ENCODE measurements at places on chromosomes 16 and 17.

DNA sequence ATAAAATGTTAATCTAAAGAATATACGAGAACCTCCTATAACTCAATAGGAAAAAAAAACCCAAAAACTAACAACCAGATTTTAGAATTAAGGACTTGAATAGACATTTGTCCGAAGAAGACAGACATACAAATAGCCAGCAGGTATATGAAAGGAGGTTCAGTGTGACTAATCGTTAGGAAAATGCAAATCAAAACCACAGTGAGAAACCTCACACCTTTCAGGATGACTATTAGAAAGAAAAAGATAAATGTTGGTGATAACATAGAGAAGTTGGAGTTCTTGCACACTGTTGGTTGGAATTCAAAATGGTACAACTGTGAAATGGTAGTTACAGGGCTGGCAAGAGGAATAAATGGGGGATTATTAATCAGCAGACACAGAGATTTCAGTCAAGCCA lies 339.0 kb downstream of the TMEM114 start:
- DNase-seq = no peak

DNA sequence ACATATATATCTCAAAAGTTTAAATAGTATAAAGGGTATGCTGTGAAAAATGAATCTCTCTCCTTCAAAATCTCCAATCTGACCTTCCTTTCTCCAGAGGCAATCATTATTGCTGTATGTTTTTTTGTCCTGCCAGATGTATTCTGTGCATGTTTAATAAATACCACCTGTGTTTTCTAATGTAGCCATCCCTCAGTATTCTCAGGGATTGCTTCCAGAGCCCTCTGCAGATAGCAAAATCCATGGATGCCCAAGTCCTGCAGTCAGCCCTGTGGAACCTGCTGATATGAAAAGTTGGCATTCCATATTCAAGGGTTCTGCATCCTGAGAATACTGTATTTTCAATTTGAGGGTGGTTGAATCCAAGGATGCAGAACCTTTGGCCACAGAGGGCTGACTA lies 42.9 kb downstream of the BPTF start:
- no peak for DNase-seq

GRCh38 chr16:11042191-11042590 lies 97.8 kb downstream of the CLEC16A start:
- DNase-seq = no peak

DNA sequence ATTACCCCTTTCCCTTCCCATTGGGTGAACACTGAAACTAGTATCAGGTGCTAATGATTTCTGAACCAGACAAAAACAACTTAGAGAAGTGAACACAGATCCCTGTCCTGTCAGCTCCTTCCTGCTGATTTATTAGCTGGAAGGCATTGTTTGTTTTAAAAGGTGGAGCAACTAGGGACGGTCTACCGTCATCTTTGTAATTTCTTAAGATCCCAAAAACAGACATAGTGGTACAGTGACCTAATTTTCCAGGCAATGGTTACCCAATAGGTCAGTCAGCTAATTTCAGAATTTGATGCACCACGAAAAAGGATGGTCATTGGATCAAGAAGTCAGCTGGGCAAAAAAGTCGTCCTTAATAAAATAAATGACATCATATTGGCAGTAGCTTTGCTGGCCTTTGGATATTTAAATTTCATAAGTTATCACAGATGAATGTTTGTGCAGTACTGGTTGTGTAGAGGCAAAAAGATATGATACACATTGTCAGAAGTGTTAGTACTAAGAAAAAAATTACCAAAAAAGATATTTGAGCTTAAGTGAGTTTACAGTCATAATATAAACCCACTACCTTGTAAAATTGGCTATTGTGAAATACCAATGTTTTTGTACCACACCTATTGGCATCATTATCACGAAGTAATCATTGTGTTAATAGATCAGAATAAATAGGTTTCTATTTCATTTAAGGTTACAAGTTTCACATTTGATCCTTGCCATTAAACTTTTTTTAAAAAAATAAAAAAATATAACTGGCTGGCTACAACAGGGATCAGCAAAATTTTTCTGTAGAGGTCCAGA lies 27.2 kb upstream of the KCNJ16 start:
- no peak for DNase-seq

DNA sequence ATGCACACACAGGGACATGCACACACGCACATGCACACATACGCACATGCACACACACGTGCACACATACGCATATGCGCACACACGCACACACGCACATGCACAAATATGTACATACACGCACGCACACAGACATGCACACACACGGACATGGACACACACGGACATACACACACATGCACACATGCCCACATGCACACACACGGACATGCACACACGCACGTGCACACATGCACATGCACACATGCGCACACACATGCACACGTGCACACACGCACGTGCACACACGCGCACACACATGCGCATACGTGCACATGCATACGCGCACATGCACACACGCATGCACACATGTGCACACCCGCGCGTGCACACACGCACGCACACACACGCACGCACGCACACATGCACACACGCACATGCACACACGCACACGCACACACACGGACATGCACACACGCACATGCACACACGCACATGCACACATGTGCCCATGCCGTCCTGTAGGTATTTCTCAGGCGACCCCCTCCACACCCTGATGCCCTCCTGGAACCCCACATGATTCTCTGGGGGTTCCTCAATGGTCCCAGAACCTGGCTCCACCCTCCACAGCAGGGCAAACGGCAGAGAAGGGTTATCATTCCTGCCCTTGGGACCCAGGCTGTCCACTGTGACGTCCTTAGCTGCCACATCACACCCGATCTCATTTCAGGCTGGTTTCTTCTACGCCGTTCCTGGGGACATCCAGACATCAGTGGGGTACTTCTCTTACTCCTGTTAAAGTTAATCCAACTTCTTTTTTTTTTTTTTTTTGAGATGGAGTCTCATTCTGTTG lies 9.6 kb upstream of the RBFOX3 start:
- DNase-seq = no peak

GRCh38 chr16:58730724-58731370 lies 3.3 kb downstream of the GOT2 start:
- no peak for DNase-seq

DNA sequence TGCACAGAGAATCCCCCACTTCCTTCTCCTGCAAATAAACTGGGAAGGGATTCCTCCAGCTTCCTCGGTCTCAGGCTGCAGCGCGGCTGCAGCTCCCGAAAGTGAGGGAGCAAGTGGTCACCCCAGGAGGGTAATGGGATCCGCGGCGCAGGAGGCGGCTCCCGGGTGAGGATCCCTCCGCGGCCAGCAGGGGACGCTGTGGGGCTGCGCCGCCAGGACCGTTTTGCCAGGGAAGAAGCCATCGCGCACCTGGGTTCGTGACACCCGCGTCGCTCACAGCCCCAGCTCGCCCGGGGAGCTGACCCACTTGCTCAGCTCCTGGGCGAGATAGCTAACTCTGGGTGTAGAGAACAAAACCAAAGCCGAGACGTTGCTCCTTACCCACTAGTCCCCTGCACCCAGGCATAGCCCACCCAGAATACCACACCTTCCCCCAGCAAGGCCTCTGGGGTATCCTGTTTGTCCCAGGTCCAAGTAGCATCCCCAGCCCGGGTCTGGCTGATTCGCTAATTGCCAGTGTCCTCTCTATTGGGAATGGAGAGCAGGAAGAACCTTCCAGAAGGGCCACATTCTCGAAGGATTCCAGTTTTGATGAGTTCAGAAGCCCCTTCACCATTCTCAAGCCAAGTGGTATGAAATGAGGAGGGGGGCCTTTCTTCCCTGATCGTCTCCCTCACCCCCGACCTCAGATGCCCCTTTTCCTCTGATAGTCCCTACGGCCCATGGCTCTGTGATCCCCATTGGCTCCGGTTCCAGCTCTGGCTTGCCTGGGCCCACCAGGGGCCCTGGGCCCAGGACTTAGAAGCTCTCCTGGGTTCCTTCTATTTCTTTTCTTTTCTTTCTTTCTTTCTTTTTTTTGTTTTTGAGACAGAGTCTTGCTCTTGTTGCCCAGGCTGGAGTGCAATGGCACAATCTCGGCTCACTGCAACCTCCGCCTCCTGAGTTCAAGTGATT lies 14.1 kb downstream of the CYGB start:
- DNase-seq = no peak

- no peak for DNase-seq
Measured at GRCh38 chr17:61617330-61617729, 26.3 kb upstream of the NACA2 start.

DNA sequence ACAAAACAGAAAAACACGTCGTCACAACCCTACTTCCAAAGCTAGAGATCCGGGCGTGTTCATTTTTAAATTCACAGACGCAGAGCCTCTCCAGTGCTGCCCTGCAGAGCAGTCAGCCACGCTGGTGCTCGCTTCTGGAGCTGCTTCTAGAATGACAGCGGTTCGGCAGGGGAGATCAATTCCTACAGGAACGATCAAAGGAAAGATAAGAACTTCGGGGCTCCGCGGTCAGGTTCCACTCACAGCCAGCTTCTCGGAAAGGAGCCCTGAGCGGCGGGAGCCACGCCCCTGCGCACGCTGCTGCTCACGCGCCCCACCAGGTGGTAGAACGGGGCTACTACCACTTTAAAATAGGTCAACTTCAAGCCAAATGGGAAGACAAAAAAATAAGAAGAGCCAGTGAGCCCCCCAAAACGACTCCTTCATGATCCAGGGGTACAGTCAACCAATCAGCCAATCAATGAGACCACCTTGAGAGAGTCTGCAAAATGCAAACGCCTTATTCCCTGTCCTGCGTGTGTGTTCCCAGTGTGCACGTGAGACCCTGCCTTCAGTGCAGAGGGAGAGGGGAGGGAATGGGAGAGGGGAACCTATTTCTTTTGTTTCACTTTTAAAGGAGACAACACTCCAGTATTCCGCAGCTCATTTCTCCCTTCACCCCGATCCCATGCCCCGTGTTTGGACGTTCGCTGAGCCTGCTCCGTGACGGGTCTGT lies 209.7 kb downstream of the RBFOX3 start:
- DNase-seq = no peak

GRCh38 chr17:56688151-56688550 lies 94.7 kb downstream of the NOG start:
- DNase-seq = no peak

GRCh38 chr17:9240659-9241370 lies 219.5 kb downstream of the NTN1 start:
- no peak for DNase-seq

DNA sequence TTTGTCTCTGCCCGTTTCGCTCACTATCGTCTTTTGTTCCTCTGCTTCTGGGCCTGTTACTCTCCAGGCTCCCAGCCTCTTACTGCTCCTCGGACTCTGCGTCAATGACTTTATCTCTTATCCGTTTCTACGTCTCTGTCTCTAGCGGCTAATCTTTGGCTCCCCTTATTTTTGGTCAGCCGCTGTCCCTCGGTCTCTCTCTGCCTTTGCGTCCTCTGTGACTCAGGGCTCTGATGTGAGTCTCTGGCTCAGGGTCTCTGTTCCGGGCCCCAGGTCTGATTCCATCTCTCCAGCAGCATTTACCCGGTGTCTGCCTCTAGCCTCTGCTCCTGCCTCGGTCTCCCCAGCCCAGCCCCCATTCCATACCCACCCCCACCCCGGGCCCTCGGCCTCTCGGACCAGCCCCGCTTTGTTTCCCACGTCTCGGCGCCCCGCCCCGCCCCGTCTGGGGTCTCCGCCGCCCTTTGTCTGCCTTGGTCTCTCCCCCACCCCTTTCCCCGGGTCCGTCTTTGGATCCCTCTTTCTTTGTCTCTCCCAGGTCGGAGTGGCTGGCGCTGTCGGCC lies 547 bp upstream of the ZNF48 start:
- no peak for DNase-seq

GRCh38 chr16:73527187-73527586 lies 479.3 kb upstream of the ZFHX3 start:
- DNase-seq = no peak

- DNase-seq = no peak
Measured at GRCh38 chr16:8956265-8957062, 7.2 kb downstream of the USP7 start.

DNA sequence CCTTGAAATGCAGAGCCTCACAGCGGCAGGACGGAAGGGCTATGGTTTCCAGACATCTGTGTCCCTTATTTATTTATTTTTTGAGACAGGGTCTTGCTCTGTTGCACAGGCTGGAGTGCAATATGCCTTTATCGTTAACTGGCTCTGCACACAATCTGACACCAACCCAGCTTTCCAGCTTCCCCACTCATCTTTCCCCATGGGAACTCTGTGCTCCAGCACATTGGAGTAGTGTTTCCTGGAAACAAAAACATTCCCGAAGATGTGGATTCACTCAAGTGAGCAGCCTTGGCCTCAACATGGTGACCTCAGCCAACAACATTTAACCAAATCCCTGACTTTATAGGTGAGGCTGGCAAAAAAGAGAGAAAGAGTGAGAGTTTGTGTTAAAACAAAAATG lies 307.1 kb downstream of the TMEM114 start:
- no peak for DNase-seq

DNA sequence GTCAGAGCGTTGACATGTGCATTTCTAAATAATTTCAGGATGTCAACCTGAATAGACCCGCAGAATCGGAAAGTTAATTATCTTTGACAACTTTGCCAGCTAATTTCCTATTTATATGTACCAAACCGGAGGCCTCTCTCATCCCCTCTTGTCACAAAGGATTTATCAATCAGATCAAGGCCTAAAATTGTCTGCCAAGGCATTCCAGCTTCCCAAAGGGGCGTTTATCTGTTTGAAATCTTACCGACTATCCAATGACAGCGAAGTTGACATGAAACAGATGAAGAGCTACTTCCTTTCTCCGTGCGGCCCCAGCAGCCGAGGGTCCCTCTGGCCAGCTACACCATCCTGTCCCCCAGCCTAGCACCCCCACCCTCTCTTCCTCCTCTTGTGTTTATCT lies 223.7 kb upstream of the DYNLRB2 start:
- no peak for DNase-seq

DNA sequence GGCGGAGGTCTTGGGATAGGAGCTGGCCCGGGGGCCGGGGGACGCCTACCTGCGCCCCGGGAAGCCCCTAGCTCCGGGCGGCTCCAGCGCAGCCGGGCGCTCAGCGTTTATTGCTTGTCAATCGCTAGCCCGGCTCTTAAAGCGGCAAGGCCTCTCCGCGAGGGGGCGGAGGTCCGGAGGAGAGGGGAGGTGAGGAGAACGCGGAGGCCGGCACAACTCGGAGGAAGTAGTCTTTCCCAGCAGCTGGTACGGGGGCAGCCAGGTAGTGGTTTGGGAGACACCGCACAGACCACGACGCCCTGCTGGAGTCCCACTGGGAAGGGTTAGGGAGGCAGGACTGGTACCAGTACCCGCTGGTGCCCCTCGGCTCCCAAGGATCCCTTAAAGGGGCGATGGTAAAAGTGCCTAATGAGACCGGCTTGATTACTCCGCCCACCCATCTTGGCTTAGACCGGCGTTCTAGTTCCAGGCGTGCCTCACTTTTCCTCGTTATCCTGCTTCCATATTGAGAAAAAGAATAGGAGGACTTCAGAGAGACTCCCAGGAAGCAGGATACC lies at the start of gene MPP2:
TSS of gene MPP2 (minus strand) at position 112 of the 557 bp plus-strand sequence. CDS start 3,076 bp downstream, outside the sequence.
- DNase-seq = peak; percentile 33

Measured in smooth muscle cell of the brain vasculature (primary cell).